Retina (tissue), 1 donor: ENCODE measurements at places on chromosomes 2 and 18.

DNA sequence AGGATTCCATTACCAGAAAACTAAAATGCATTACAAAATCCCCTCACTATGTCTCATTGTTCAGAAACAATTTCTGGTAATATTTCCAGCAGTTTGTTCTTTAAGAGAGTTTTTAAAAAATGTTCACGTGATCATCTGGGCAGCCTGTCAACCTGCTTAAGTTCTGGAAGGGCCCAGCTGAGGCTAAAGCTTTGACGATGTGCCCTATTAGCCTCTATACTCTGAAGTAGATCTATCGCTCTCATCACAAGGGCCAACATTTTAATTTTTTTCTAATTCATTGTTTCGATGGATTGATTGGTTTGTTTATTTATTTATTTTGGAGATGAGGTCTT, 205.8 kb downstream of the PRKCE start:
- DNase-seq: no peak

DNA sequence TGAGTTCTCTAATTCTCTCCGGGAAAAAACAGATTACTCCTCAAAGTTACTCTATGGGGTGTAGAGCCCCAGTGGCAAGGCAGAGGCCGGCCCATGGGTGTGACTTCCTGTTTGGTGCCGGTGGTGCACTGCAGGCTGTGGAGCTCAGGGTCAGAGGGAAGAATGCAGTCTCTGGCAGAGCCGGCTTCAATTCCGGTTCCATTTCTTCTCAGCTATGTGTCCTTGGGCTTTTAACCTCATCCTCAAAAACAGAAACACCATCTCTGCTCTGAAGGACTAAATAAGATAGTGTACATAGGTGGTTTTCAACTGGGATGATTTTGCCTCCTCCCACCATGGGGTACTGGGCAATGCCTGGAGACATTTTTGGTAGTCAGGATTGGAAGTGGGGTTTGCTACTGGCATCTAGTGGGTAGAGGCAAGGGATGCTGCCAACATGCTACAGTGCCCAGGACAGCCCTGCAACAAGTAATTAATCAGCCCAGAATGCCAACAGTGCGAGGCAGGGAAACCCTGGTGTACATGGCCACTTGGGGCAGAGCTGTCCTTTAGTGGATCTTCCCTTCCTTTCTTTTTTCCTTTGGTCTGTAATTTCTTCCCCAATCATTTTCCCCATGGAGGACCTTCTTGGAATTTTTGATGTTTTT, 81.2 kb downstream of the INSIG2 start:
- no peak for DNase-seq

DNA sequence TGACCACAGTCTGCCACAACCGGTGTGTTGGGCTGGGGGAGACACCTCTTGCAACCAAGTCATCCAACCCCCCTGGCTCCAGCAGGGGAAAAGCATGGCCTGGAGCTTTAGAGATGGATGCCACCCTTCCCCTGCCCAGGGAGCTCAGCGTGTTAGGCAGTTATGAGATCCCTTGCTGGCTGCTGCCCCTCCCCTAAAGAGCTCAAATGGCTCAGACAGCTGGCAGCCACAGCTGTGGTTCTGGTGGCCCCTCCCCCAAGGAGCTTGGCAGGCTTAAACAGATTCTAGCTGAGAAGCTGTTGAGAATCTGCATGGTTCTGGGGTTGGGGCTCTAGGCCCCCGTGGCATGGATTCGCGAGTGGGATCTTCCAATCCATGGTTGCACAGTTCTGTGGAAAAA, 64.7 kb downstream of the TEX51 start:
- DNase-seq: no peak

- no peak for DNase-seq
Measured at GRCh38 chr2:38494394-38494793, 108.3 kb downstream of the HNRNPLL start.

GRCh38 chr2:40282428-40282827, 169.5 kb downstream of the SLC8A1 start:
- no peak for DNase-seq

GRCh38 chr2:108974674-108975073, 14.3 kb downstream of the EDAR start:
- no peak for DNase-seq
